Left ventricle myocardium superior (tissue), 1 donor: ENCODE measurements at places on chromosomes 11 and 22.

GRCh38 chr11:72781313-72782080, 12.3 kb downstream of the STARD10 start:
- DNase-seq: peak; percentile 60

- DNase-seq: peak; percentile 15
Measured at GRCh38 chr11:71472941-71473792, 20.2 kb downstream of the NADSYN1 start.

GRCh38 chr11:55819330-55819729, at the start of gene OR5D18:
Gene OR5D18, plus strand, starts transcription at chr11:55819630. Its CDS starts 0 bp downstream, at chr11:55819630.
- DNase-seq: no peak

DNA sequence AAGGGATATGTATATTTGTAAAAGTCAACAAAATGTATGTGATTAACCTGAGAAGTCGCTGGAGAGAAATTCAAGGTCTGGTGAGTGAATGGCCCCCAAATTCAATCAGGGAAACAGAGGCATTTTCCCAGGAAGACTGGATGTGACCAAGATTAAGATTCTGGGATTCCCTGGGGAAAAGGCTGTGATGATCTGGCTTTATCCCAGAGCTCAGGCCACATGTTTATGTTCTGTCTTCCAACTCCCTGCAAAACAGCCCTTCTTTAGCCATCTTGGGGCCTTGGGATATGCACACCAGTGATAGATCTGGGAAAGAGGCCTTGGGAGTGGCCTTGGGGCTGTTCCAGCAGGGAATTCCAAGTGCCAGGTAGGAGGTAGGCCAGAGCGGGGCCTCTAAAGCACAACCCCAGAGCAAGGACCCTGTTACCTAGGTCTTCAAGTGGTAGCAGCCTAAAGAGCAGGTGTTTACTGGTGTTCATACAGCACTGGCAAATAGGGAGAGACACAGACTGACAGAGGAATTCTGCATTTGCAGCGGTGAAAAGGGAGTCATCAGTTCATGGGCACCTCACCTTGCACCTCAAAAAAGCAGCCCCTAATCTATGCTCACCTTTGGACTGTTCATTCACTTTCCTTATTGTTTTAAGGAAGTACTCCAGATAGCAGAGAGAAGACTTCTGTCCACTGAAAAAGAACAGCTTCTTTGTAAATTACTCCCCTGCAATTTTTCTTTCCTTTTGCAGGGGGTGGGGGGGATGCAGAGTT, 312.4 kb downstream of the BUD13 start:
- DNase-seq: no peak

DNA sequence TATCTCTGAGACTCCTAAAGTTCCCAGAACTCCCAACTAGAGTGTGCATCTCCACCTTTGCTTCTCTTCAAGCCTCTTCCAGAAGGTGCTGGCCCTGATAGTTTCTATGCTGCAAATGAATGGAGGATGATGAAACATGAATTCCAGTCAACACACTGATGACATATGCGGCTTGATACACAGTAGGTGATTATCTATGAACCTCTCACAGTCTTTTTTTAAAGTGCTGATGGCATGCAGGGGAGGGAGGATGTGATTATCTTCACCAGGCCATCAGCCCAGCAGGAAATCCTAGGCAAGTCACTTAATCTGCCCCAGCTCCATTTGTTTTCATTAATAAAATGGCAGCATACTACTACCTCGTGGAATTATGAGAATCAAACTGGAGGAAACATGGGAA, 548.5 kb downstream of the SOX6 start:
- no peak for DNase-seq
